Forelimb muscle (tissue), 1 donor: ENCODE measurements at places on chromosomes 5 and 9. TPM values are rescaled to one million over a fixed set of nuclear protein-coding genes. Genes with fewer than 3 reads are reported as not detected.

Gene PCDHB15
- 7.0 TPM for polyA plus RNA-seq

Gene SLC25A2
- polyA plus RNA-seq: 0.10 TPM

Gene ADAMTS19
- polyA plus RNA-seq: 18.4 TPM

Gene RIOK2
- polyA plus RNA-seq: 37.6 TPM

Gene TSTD2
- polyA plus RNA-seq: 25.2 TPM

Gene PCDHGB2
- 1.7 TPM for polyA plus RNA-seq

Gene TEX53
- polyA plus RNA-seq: not detected

Gene RAI14
- 19.7 TPM for polyA plus RNA-seq

Gene ZNF454
- polyA plus RNA-seq: 3.7 TPM

Gene NXNL2
- polyA plus RNA-seq: 0.22 TPM

DNA sequence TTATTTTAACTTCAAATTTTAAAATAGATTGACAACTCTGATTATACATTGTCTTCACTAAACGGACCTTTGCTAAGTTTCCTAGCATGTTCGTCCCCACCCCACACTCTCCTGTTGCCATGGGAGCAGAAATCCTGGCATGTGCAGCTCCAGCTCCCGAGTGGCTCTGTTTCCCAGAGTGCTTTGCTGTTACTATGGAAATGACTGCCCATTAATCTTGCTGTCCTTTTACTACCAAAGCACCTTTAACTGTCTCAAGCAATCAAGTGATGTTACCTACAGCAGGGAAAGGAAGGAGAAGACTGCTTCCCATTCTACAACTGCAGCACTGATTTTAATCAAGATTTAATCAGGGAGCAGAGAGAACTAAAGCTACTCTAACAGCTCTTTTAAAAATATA lies 212.0 kb upstream of the KIF2A start:
- DNase-seq: no peak

GRCh38 chr5:55338810-55339243 lies 31.0 kb downstream of the MTREX start:
- no peak for DNase-seq

DNA sequence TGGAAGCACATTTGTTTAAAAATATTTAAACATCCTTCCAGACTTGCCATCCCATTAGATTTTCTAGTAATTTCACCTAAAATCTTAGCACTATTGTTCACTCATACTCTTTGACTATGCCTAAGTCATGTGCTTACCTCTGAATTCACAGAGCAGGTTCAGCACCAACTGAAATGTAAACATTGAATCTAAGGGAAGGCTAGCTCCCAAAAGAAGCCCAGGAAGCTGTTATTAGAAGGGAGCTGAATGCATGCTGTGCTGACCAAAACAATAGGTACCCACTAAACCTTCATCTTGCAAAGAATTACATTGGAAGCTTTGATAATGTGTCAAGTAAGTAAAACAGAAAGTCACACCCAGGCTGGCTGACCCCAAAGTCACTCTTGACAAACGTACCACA lies 571.3 kb downstream of the GABRG2 start:
- no peak for DNase-seq

- DNase-seq: no peak
Observed at GRCh38 chr5:26034813-26035212, 1003.6 kb downstream of the CDH9 start.

GRCh38 chr9:82140471-82140870 lies 151.9 kb downstream of the SPATA31D1 start:
- no peak for DNase-seq

GRCh38 chr5:127561254-127561653 lies 43.8 kb downstream of the PRRC1 start:
- DNase-seq: no peak

DNA sequence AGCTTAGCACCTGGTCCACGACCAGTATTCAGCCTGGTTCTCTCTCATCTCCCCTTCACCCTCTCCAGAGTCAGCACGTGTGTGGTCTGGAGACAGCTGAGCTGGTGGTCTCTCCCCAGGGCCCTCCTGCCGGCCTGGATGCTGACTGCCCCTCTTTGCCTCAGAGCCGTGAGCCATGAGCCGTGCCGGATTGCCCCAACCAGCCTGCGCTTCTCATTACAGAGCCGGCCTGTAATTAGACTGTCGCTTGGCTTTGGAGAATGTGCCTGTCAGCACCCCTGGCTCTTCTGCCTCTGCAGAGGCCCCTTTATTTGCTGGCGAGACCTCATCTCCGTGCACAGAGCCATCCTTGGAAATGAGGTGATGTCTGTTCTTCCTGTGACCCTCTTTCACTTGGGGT lies 118.7 kb upstream of the BOD1 start:
- DNase-seq: no peak

DNA sequence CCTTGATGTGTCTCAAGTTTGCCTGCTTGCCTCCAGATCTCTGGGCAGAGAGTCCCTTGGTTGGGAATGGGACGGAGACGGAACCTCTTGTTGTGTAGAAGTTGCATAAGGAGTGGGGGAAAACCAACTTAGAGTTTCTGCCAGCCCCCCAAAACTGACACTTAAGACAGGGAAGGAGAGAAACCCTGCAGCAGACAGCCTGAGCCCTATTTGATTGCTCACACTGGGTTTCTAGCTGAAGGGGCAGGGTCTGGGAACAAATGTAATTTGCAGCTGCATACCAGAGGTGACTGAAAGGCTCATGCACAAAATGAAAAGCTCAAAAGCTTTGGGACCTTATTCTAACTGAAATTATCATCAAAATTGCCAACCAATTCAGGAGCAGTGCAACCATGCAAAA lies 254.5 kb downstream of the RASEF start:
- DNase-seq: no peak

- DNase-seq: no peak
Observed at GRCh38 chr5:174251305-174252000, 205.9 kb downstream of the NSG2 start.

GRCh38 chr9:126521089-126521488 lies 92.6 kb upstream of the LMX1B start:
- no peak for DNase-seq

GRCh38 chr9:5500441-5501235 lies 9.7 kb upstream of the PDCD1LG2 start:
- no peak for DNase-seq

GRCh38 chr5:127445328-127445727 lies 72.1 kb upstream of the PRRC1 start:
- no peak for DNase-seq

DNA sequence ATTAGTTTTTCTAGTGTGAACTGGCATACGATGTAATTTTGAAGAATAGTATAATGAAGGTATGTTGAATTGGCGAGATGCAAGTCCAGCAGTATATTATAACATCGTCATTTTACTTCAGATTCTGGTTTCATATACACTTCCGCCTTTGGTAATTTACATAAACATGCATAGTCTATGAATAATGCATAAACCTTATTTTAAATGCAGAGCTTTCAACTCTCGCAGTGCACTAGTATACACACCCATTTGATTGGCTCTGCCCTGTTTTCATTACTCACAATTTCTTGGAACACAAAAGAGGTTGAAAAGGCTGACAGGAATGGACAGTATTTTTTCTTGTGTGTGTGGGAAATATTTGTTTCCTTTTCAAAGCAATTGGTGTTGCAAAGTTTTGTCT lies 128.9 kb upstream of the CCNH start:
- DNase-seq: peak; percentile 31
